ENCODE measurements at places on chromosomes 2 and 18. TPM values are rescaled to one million over a fixed set of nuclear protein-coding genes. Genes with fewer than 3 reads are reported as not detected.

Gene GPR39
- polyA plus RNA-seq: not detected

Gene CNGA3
- polyA plus RNA-seq: not detected

Gene VSNL1
- not detected for polyA plus RNA-seq

Gene CACNB4
- not detected for polyA plus RNA-seq

Gene CCBE1
- not detected for polyA plus RNA-seq

Gene LAMA1
- polyA plus RNA-seq: not detected

Gene SERPINB13
- polyA plus RNA-seq: not detected

Gene DNAJC5G
- polyA plus RNA-seq: not detected

Gene SLC25A12
- 16.4 TPM for polyA plus RNA-seq

Gene CNDP1
- not detected for polyA plus RNA-seq

Gene MRPS5
- polyA plus RNA-seq: 41.5 TPM

Gene SKA1
- polyA plus RNA-seq: 0.16 TPM

Gene IL36B
- not detected for polyA plus RNA-seq

Gene UGT1A4
- not detected for polyA plus RNA-seq

Gene PROKR1
- not detected for polyA plus RNA-seq

Gene C2orf92
- 1.1 TPM for polyA plus RNA-seq

Gene CFC1
- polyA plus RNA-seq: not detected
